ENCODE measurements at places on chromosomes 4 and X. TPM values are rescaled to one million over a fixed set of nuclear protein-coding genes. Genes with fewer than 3 reads are reported as not detected.

GRCh38 chrX:50827996-50828395 is 14.0 kb upstream of the SHROOM4 start:
- DNase-seq: no peak

DNA sequence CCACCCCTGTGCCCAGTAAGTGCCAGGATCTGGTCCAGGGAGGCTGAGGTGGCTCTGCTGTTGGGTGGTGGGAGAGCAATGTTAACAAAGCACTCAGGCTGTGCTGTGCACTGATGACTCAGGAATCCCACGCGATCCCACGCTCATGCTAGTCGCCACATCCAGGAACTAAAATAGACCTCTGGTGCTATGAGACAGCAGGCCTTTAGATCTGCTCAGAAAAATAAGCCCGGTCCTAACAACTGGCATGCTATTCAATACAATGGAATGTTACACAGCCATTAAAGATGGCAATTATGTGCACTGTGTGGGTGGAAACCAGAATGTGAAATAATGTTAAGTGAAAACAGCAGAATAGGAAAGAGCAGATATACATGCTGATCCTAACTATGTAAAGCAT is 26.0 kb downstream of the ARL13A start:
- no peak for DNase-seq

GRCh38 chrX:103864886-103865534 is 33.0 kb upstream of the RAB9B start:
- no peak for DNase-seq

DNA sequence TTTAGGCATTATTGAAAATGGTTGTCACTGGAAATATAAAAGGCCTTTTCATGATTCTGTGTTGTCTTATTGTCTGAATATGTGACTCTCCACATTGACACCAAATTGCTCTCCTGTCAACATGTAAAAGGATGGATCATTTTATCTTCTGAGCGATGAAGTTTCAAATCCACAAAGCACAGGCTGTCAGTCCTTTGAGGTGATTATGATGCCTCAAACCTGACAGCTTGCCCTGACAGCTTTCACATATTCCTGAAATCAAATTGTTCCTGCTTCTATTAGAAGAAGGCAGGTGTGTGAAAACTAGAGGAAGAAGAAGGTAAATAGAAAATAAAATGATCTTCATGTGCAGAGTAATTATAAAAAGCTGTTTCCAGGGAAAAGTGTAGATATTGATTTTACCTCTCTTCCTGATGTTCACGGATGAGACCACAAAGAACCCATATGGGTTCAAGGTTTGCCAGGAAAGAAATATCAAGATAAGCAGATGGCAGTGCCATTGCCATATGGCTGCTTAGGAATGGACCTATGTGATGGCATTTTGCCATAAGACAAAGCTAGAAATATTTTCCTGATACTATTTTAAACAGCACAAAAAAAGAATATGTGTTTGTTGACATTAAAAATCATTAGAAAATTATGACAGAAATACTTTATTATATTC is 1006.3 kb upstream of the AGA start:
- DNase-seq: no peak

The SORBS2 gene
- total RNA-seq: 889 TPM
